ENCODE measurements at places on chromosomes 16 and 17. TPM values are rescaled to one million over a fixed set of nuclear protein-coding genes. Genes with fewer than 3 reads are reported as not detected.

TNFRSF13B gene
- total RNA-seq: not detected

ACAP1 gene
- total RNA-seq: 8.9 TPM

SRSF1 gene
- total RNA-seq: 267 TPM

CHST6 gene
- 2.4 TPM for total RNA-seq

EME1 gene
- total RNA-seq: 10.3 TPM

SLC12A3 gene
- not detected for total RNA-seq

EVPLL gene
- total RNA-seq: not detected

CCL7 gene
- total RNA-seq: not detected

SNTB2 gene
- 29.8 TPM for total RNA-seq

CES5A gene
- total RNA-seq: not detected

ADAM11 gene
- 8.5 TPM for total RNA-seq

DNA sequence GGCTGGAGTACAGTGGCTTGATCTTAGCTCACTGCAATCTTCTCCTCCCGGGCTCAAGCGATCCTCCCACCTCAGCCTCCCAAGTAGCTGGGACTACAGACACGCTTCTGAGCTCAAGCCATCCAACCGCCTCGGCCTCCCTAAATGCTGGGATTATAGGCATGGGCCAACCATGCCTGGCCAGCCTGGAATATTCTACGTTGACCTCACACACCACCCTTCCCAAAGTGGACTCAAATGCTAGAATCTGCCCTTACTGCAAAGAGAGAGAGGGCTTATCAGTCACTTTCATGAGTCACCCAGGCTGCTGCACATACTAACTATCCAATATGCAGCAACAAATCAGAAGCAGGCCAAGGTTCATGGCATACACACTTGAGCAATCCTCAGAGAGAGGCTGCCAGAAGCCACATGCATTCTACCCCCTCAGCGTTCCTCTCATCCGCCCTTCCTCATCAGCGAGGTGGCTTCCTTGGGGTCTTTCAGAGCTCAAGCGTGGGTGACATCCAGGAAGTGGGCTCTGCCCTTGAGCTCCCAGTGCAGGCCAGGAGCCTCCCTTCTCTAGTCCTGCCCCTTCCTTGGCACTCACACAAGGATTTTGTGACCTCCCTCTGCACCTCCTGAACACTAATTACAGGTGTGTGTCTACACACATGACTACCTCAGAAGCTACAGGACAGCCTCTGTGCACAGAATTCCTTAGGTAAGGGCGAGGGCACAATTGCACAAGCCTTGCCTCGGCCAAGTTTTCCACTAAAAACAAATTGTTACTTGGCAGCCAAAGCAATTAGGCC is 24.8 kb upstream of the SIAH1 start:
- no peak for DNase-seq
- no peak overlapping the region for H3K4me3 ChIP-seq
- H3K27me3 ChIP-seq: no peaks in the 10 kb centered on the region
- peaks cover 6% of the 10 kb centered on the region for H3K4me1 ChIP-seq
- H3K27ac ChIP-seq: no peak overlapping the region
- H3K36me3 ChIP-seq: no peaks in the 10 kb centered on the region

GRCh38 chr17:2704031-2704889 is 7.3 kb downstream of the CLUH start:
- peaks cover 7% of the 10 kb centered on the region for H3K4me1 ChIP-seq
- no peak for DNase-seq
- H3K4me3 ChIP-seq: no peak overlapping the region
- no peak overlapping the region for H3K27ac ChIP-seq
- H3K27me3 ChIP-seq: no peaks in the 10 kb centered on the region

GRCh38 chr17:37564252-37564651 is 45.0 kb downstream of the SYNRG start:
- H3K4me3 ChIP-seq: no peak overlapping the region
- H3K27ac ChIP-seq: peak overlapping the region; percentile 55
- H3K4me1 ChIP-seq: peaks cover 17% of the 10 kb centered on the region
- H3K36me3 ChIP-seq: peaks cover 41% of the 10 kb centered on the region

DNA sequence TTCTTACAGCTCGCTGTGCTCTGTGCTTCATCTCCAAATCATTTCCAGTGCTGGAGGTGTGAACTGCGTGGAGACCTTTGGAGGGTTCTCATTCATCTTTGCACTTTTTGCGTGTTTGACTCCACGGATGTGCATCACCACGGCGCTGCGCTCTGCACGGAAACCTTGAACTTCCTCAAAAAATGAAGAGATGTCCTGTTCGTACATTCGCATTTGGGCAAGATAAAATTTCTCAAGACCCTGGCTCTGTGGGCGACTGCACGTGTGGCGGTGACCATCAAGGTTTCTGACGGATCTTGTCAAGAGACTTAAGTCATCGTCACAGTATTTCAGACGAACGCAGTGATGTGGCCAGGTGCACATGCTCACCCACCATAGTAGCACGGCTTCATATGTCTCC is 10.3 kb upstream of the PVALEF start:
- no peak for DNase-seq
- no peak overlapping the region for H3K4me3 ChIP-seq
- no peaks in the 10 kb centered on the region for H3K4me1 ChIP-seq
- H3K27ac ChIP-seq: no peak overlapping the region
- peaks cover 14% of the 10 kb centered on the region for H3K27me3 ChIP-seq

DNA sequence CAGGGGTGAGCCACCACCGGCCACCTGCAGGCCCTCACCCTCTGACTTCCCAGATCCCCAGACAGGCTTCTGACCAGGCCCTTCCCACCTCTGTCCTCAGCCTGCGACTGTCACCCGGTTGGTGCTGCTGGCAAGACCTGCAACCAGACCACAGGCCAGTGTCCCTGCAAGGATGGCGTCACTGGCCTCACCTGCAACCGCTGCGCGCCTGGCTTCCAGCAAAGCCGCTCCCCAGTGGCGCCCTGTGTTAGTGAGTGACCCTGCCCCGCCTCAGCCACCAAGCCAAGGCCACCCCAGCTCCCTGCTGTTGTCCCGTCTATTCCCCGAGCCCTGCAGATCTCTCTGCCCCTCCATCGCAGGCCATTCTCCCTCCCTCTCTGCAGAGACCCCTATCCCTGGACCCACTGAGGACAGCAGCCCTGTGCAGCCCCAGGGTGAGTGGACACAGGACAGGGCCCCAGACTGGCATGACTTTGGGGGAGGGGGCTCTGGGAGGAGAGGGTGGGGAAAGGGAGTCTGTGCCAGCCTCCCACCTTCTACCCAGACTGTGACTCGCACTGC is 1.9 kb downstream of the NTN3 start:
- H3K27me3 ChIP-seq: peaks cover 3% of the 10 kb centered on the region
- H3K4me3 ChIP-seq: peak overlapping the region; percentile 67
- DNase-seq: no peak

DNA sequence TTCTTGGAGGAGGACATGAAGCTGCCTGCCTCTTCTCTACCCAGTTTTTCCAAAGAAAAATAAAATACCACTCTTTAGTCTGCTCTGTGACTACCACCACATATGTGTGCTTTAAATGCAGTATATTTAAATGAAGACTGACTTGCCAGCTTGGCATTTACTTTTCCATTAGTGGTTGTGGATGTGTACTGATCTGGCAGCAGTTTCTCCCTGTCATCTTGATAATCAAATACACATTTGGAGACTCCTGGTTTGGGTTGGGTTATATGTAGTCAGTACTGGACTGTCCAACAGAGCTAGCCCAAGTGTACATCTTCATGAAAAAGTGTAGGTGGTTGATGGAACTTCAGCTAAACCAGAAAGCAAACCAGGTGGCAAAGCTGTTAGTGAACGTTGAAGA is 19.9 kb downstream of the COX10 start:
- H3K4me1 ChIP-seq: peaks cover 21% of the 10 kb centered on the region
- H3K36me3 ChIP-seq: peaks cover 6% of the 10 kb centered on the region
- no peak overlapping the region for H3K27ac ChIP-seq
- no peak for DNase-seq
- no peak overlapping the region for H3K4me3 ChIP-seq
- H3K27me3 ChIP-seq: no peaks in the 10 kb centered on the region

DNA sequence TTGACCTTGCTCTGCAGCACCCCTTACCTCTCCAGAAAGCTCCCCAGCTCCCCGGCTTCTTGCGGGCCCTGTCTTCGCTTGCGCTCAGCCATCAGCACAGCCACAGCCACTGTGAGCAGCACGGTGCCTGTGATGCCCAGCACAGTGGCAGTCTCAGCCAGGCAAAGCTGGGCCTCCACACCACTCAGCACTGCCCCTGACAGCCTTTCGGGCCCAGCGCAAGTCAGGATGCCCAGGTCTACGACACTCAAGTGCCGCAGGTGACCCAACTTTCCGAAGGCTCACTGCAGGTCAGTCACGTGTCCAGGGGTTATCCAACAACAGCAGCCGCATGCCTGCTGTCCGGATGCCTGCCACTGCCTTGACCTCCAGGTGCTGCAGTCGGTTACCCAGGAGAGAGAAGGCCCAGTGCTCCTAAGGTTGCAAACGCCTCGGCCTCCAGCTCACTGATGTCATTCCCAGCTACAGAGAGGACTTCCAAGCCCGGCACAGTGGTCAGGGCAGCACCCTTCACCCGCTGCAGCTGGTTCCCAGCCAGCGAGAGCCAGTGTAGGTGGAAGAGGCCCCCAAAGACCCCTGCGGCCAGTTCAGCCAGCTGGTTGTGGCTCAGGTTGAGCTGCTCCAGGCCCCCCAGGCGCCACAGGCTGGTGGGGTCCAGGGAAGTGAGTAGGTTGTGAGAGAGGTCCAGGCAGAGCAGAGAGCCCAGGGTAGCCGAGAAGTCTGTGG is 8.9 kb upstream of the TMEM101 start:
- no peaks in the 10 kb centered on the region for H3K4me1 ChIP-seq
- no peaks in the 10 kb centered on the region for H3K27me3 ChIP-seq
- no peak overlapping the region for H3K27ac ChIP-seq
- DNase-seq: no peak

- no peaks in the 10 kb centered on the region for H3K36me3 ChIP-seq
- H3K4me3 ChIP-seq: peak within 1 kb of the TSS; percentile 70
- H3K27ac ChIP-seq: peak within 1 kb of the TSS; percentile 85
- H3K4me1 ChIP-seq: peaks cover 56% of the 10 kb centered on the region
- DNase-seq: peak; percentile 66
- no peaks in the 10 kb centered on the region for H3K27me3 ChIP-seq
These were observed at the start of gene CUEDC1 for GRCh38 chr17:57955183-57955931. Gene CUEDC1 (minus strand): TSS chr17:57955412. CDS start chr17:57885564, 69,848 bp downstream.

DNA sequence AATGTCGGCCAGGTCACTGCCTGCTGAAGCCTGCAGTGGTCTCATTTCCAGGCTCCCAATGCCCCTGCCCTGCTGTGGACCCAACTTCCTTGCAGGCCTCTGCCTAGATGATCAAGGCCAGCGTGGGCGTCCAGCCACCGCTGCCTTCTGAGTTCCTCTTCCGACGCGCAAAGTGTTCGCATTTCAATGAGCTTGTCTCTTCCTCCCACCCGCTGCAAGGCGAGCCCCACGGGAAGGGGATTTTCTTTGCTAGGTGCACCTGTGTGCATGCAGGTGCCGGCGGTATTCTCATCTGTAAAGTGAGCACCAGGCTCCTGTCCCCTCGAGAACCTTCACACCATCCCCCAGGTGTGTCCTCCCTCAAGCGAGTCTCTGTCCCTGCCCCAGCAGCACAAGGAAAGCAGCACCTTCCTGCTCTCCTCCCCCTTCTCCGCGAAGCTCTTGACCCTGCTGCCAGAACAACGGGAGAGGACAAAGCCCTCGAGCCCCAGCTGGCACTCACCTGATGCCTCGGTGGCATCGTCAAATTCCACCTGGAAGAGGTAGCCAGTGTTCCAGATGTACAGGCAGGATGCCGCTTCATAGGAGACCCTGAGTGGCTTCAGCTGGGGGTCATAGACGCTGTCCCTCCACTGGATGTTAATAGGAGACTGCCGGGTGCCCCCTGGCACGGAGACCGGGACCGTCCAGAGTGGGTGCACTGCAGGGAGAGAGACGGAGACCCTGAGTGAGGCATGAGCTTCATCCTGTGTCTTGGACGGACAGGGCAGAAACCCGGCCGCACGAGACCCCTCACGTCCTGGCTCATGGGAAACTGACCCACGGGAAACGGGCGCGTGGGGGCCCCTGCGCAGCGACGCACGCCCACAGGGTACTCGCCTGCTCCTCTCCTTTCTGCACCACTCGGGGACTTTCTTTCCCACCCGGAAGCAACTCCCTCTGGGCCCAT is 9.8 kb downstream of the CA5A start:
- no peak overlapping the region for H3K4me3 ChIP-seq
- H3K27ac ChIP-seq: no peak overlapping the region
- H3K4me1 ChIP-seq: peaks cover 16% of the 10 kb centered on the region
- H3K27me3 ChIP-seq: peaks cover 3% of the 10 kb centered on the region
- DNase-seq: no peak
- no peaks in the 10 kb centered on the region for H3K36me3 ChIP-seq

- H3K36me3 ChIP-seq: peaks cover 8% of the 10 kb centered on the region
- H3K27ac ChIP-seq: no peak overlapping the region
- DNase-seq: no peak
- H3K27me3 ChIP-seq: no peaks in the 10 kb centered on the region
- H3K4me1 ChIP-seq: peaks cover 12% of the 10 kb centered on the region
These were observed 10.1 kb upstream of the MRPL38 start for GRCh38 chr17:75914643-75915267.

DNA sequence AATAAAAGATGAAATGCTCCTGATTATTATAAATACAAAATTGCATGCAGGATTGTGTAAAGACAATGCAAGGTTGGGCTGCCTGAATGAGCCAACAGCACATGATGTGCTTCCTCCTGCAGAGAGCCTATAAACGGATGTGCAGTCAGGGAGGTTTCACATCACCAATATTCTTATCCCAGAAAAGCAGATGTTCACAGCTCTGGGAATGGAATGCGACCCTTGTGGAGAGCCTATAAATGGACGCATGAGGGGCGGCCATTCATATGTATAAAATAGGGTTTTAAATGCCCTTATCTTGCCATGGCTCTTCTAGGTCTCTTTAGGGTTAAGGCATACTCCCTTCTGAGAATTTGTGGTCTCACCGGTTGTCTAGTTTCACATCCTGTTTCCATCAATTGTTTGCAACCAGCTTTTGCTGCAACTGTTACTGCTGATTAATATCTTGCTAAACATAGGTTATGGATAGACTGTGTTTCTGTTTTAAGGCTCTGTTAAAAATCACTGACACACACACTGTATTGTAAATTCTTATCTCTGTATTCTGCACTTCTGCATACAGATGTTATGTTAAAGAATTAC is 31.9 kb downstream of the SLFN11 start:
- peaks cover 67% of the 10 kb centered on the region for H3K27me3 ChIP-seq
- H3K4me3 ChIP-seq: no peak overlapping the region
- H3K27ac ChIP-seq: no peak overlapping the region

Data from mesothelial cell of epicardium (in vitro differentiated cells).